Ascending aorta (tissue), 2 donors: ENCODE measurements at places on chromosomes 5 and 9.
A peak's percentile ranks its signal among the peaks of the same experiment; 100 is the strongest.

DNA sequence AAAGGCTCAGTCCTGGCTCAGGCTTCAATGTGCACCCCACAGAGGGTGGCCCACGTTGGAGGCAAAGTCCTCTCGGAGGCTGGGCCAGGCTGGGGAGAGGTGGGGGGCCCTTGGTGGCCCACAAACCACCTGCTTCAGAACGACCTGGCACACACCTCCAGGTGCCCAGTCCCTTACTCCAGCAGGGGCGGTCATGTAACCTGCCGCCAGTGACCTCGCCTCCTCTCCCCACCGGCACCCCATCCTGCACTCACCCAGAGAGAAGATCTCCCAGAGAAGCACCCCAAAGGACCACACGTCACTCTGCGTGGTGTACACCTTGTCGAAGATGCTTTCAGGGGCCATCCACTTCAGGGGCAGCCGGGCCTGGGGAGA lies 22.5 kb upstream of the SCGB3A1 start:
- DNase-seq: no peak

DNA sequence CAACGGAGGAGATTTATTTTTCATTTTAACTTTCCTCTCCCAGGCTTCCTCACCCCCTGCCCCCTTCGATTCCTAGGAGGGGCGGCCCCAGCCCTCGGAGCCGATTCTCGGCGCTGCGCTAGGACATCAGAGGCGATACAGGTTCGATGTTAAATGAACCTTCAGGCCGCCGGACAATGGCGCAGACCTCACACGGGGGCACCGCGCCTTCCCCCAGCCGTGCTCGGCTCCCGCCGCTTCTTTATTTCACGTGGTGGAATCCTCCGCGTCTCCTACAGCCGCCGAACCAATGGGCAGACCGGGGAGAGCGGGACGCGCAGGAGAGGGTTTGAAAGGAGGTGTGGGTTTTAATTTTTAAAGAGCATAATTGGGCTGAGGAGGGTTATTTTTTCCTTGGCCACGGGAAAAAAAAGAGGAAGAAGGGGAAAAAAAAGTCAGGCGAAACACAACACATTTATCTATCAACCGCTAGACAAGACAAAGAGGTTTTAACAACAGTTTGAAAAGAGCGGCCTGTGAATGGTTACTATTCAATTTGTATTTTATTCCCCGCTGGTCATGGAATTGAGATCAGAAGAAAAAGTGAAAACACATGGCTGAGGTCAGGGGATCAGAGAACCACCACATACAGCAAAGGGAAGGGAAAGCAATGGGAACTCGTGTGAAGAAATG lies 126.8 kb downstream of the TMEM174 start:
- peak; percentile 48 for DNase-seq

- DNase-seq: no peak
Observed at GRCh38 chr5:172076761-172077244, 70.4 kb upstream of the FBXW11 start.

DNA sequence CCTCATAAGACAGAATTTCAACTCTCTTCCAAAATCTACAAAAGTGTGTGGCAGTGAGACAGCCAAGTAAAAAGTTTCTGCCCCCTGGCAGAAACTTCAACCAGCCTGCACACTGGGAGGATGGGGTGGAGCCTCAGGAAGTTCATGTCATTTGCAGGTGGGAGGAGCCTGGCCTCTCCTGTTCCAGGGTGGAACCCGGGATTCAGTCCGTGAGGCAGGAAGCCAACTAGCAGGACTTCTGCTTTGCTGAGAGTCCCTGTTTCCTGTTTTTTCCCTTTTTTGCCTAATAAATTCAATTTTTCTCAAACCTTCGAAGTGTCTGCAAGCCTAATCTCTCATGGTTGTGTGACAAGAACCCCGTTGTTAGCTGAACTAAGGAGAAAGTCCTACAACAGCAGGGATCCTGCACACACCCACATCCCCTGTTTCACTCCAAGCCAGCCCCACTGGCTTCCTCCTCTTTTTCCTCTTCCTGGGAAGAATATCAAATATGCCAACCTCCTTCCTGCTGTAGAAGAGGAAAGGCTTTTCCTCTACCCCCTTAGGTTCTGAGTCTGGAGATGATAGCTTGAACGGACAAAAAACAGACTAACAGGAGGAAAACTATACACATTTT lies 69.3 kb downstream of the ALDH7A1 start:
- peak; percentile 44 for DNase-seq

GRCh38 chr9:87533271-87533670 lies 35.6 kb downstream of the DAPK1 start:
- DNase-seq: no peak

- no peak for DNase-seq
Observed at GRCh38 chr5:143186623-143187022, 216.9 kb downstream of the NR3C1 start.
